ENCODE measurements at places on chromosomes 5 and 9.

GRCh38 chr9:128169925-128170324, 9.9 kb downstream of the BBLN start:
- peak; percentile 73 for DNase-seq

- no peak for DNase-seq
These were observed 2.1 kb downstream of the FAM81B start for GRCh38 chr5:95393279-95393678.

DNA sequence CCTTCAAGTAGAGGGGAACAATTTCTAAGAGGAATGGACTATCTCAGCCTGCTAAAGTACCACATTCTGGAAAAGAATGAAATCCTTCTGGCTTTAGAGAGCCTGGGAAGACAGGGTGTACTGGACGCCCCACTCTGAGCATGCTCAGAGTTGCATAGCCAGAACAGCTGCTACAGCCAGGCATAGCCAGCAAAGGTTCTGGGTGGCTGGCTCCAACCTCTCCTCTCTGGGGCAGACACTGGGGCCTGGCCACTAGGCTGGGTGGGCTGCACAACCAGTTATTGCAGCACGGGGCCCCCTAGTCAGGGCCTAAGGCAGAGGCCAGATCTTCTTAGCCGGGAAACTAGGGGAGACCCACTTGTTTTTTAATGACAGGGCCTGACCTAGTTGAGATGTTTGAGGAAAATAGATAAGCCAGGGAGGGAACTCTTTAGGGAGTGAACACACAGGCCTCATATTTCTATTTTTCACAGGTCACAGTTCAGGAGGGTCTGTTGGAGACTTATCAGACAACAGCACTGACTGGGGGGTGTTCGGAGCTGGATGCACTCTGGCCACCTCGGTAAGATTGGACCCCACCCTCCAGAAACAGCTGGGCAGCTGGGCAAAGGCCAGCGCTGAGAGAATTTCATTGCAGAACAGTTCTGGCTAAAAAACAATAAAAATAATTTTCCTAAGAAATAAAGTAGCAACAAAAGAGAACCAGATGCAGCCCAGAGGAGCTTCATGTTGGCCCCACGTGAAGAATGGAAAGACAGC, 142.9 kb downstream of the LPAR1 start:
- no peak for DNase-seq

DNA sequence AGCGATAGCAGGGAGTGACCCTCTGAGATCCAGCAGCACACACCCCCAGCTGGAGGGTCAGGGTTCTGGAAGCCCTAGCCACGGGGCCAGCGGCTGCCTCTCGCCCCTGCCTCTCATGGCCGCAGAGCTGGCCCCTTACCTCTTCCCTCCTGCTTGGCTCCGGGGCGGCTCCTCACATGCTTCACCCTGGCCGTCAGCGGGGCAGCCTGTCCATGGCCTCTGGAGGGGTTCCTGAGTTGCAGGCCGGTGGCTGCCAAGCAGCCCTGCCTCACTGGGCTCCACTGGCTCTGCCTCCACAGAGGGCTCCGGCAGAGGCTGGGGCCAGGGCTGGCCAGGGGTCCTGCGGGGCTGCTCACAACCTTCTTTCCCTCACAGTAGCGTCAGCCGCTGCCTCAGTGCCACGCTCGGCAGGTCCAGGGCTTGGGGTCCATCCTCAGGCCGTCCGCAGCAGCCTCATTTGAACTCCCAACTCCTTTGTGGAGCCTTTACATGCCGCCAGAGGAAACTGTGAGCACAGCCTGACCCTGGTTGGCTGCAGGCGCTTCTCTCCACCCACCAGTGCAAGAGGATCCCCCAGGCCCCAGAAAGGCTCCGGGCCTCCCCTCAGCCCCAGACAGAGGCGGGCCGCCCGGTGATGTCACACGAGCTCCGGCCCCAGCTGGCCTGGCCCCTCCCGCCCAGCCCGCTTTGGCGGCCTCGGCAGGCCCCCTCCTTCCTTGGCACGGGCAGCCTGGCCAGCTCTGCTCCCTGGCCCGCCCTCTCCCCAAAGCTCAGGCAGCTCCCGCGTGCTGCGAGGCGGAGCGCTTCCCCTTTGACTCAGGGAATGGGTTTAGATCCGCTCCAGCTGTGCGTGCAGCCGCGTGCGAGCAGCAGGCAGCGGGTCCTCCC, at the start of gene ANGPTL2:
TSS of gene ANGPTL2 (minus strand) at position 460 of the 888 bp plus-strand sequence. CDS start 13,904 bp downstream, outside the sequence.
- peak; percentile 95 for DNase-seq

GRCh38 chr9:86836797-86837196, 110.5 kb downstream of the GAS1 start:
- peak; percentile 17 for DNase-seq

DNA sequence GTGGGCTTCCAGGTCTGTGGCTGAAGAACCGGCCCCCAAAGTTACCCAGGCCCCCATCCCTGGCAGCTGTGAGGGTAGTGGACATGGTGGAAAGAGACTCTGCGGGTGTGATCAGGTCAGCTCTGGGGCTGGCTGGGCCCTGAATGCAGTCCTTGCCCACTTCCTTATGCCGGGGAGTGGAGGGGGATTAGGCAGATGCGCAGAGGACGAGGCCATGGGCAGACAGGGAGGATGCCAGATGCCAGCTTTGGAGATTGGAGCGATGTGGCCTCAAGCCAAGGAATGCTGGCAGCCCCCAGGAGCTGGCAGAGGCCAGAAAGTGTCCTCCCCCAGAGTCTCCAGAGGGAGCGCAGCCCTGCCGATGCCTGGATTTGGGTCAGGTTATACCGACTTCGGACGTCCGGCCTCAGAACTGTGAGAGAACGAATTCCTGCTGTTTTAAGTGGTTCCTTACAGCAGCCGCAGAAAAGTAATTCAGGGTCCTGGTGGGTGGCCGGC, 69.8 kb downstream of the ADAMTS2 start:
- no peak for DNase-seq

- DNase-seq = no peak
These were observed at the start of gene FAM240B for GRCh38 chr9:38720083-38720745. TSS of gene FAM240B (minus strand) at chr9:38720133. CDS start at chr9:38703999, 16,134 bp downstream.

GRCh38 chr9:78292026-78292425, 4.9 kb upstream of the PSAT1 start:
- no peak for DNase-seq

- DNase-seq = no peak
These were observed 567.2 kb upstream of the ARRDC3 start for GRCh38 chr5:91950328-91950727.

GRCh38 chr5:179766021-179766725, 27.6 kb upstream of the LTC4S start:
- DNase-seq = no peak

GRCh38 chr5:131180407-131180806, 9.7 kb downstream of the LYRM7 start:
- no peak for DNase-seq

- no peak for DNase-seq
These were observed 56.7 kb downstream of the KLHL3 start for GRCh38 chr5:137679195-137679594.

GRCh38 chr5:67027171-67027570, 169.4 kb downstream of the CD180 start:
- DNase-seq = no peak

DNA sequence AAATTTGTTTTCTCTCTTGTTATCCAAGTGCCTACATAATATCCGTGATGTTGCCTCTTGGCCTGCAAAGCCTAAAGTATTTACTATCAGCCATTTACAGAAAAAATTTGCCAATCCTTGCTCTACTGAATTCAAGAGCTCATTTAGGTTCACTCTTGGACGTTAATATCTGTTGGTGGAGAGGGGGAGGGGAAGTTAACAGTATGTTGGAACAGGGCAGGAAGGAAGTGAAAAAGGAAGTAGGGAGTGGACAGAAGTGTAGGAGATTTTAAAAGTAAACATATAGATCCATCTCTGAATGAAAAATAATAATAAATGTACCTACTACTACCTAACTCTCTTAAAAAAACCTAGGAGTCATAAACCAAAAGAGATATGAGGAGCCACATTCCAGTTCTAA, 32.8 kb downstream of the ZNF608 start:
- no peak for DNase-seq

DNA sequence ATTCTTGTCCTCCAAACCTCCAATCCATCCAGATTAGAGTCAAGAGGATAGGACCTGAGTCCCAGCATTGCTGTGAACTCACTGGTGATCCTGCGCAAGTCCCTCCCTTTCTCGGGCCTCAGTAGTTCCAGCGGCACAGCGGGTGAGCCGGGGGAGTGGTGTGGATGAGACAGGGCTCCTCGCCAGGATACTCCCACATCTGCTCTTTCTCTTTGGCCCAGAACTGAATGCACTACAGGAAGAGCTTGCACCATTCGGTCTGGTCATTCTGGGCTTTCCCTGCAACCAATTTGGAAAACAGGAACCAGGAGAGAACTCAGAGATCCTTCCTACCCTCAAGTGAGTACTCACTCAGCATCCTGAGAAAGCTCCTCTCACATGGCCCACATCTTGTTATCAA, 6.3 kb downstream of the GPX3 start:
- no peak for DNase-seq

- no peak for DNase-seq
These were observed 157.1 kb downstream of the OLFM1 start for GRCh38 chr9:135244271-135245221.

DNA sequence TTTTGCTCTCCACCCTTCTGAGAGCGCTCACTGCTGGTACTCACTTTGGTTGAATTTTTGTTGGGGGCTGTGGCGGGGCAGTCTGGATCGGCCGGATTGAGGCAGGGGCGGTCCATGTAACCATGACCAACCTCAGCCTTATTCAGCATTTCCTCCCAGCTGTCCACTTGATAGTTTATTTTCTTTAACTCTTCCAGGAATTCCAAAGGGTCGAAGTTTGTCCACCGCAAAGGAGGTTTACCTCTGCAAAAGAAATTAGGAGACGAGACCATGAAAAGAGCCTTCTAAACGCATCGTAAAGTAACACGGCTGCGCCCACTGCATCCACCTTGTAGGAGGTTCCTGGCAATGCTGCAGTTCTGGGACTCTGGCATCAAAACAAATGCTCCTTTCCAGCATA, 36.4 kb downstream of the PTCH1 start:
- no peak for DNase-seq

DNA sequence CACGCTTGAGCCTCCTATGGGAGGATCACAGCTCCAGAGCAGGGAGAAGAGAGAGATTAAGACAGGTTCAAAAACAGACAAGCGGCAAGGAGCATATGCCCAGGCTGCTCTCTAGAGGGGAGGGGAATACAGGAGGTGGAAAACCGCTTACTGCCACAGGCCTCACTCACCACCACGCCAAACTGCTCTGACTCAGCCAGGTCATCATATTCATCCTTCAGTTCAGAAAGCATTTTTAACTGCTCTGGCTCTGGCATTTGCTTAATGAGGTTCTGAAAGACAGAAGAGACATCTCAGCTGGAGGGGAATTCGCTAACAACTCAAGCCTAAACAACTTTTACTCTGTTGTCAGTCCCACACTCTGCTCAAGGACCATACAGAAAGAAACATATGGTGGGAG, 40.1 kb downstream of the PCDHGC5 start:
- DNase-seq = no peak

DNA sequence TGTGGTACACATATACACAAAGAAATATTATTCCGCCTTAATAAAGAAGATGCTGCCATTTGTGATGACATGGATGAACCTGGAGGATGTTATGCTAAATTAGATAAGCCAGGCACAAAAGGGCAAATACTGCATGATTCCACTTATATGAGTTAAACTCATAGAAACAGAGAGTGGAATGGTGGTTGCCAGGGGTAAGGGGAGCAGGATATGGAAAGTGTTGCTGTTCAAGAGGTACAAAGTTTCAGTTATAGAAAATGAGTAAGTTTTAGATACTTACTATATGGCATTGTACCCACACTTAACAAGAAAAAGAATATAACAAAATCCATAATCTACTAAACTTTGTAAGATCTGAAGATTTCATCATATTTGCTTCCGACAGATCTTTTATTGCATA, 252.2 kb downstream of the SYK start:
- no peak for DNase-seq

GRCh38 chr5:150458802-150459557, 9.4 kb upstream of the RPS14 start:
- no peak for DNase-seq

DNA sequence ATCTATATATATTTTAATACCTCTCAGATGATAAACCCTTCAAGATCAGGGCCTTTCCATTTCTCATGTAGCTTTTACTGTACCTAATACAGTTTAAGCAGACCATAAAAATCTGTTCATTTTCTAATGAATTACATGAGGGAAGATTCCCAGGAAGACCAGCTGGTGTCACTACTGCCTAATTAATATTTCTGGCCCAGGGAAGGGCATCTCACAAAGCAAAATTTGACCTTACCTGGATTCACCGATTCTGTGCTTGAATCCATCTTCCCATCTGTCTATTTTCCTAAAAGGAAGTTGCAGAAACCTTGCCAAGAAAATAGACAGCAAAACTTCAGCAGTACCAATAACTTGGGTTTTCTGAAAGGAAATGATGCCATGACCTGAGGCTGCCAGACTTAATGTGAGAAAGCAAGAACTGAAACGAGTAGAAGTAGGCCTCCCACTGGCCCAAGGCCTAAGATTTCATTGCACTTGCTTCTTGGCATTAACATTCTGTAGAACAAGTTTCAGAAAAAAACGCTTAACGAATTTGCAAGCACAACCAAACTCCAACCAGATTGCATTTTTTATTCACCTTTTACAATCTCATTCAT, 83.0 kb upstream of the GLIS3 start:
- no peak for DNase-seq

DNA sequence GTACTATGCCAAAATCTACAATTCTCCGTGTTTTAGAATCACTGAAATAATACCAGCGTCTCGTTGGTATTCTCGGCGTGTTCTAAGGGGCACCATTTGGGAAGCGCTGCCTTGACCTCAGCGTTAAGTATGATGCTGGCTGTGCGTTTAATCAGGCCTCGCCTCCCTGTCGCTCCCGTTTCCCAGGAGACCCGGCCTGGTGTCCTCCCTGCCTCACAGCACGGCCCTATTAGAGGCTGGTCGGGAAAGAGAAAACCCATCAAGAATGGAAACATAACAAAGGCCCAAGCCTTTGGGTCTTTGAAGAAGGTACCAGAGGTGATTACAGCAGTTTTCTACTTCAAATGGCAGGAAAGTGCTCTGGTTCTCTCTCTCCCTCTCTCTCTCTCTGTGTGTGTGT, 30.0 kb downstream of the GFPT2 start:
- no peak for DNase-seq

DNA sequence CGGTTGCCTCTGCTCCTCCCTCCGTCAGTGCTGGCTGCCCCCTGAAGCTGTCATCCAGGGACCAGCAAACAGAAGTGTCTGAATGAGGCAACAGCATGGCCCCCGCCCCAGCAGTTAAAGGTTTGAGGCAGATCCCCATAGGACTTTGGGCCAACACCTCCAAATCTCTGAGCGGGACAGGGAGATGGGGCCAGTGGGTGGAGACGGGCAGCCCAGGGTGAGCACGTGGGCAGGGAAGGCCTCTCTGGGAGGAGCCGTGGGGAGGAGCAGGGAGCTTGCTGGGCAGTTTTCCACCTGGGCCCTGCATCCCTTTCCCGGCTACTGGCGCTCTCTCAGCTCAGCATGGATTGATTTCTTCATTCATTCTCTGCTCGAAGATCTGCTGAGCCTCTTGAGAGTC, 39.1 kb upstream of the NOTCH1 start:
- no peak for DNase-seq

- DNase-seq = no peak
These were observed 56.9 kb upstream of the SMIM23 start for GRCh38 chr5:171728686-171729085.

DNA sequence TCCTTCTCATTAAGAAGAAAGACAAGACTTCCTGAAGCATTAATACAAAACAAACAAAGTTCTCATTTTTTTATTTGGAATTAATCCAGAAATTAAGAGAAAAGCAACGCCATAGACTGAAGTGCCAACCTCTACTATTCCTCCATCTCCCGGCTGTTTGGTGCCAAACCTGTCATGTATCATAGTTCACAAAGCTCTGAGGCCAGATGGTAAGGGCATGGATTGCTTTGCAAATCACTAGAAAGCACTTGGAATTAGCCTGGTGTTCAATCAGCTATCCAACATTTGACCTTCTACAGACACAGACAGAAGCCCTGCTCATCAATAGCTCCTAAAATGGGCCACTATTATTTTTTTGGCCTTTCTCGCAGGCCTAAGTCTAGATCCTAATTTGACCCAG, 33.8 kb downstream of the HTR1A start:
- no peak for DNase-seq

Measured in spinal cord (tissue), 10 donors.